Bronchial epithelial cell (primary cell): ENCODE measurements at places on chromosomes 12 and 14.
A peak's percentile ranks its signal among the peaks of the same experiment; 100 is the strongest.

DNA sequence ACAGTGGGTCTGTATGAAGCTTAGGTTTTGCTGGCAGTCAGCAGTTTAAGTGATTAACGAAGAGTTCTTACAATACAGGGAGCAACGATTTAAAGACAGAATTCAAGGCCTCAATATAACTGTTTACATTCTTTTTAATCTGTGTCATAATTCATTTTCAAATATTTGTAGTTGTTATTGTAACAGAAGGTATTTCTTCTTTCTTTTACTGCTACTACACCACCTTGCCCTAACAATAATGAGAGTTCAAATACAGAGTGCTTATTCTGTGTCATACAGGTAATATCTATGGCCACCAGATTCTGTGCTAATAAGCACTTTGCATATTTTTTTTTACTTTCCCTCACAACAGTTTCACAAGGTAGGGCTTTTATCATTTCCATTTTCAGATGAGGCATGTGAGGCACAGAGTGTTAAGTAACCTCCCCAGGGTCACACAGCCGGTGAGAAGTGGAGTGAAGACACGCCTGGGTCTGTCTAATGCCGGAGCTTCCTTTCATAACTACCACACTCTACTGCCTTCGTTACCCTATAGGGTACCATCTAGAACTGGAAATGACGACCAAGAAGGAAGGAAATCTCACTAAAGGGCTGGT, 81.9 kb downstream of the PELI2 start:
- DNase-seq = no peak

DNA sequence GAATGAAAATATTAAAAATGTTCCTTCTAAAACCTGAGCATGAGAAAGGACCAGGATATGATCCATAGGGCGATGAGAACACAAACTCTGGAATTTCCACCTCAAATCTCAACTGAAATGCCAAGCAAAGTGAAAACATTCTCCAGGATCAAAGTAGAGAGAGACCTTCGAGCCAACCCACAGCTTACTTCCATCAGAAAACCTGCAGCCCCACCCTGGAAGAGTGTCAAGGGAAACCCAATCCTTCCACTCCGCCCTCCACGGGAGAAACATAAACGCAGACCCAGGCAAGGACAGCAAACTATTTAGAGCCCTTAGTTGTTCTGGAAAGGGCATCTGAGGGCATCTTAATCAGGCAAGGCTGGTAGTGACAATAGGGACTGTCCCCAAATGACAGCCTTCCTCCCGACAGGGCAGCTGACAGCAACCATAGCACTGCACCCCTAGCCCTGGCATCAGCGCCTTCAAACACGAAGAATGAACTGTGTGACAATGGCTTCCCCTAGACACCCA, 21.8 kb downstream of the SLC15A4 start:
- DNase-seq = peak; percentile 60

DNA sequence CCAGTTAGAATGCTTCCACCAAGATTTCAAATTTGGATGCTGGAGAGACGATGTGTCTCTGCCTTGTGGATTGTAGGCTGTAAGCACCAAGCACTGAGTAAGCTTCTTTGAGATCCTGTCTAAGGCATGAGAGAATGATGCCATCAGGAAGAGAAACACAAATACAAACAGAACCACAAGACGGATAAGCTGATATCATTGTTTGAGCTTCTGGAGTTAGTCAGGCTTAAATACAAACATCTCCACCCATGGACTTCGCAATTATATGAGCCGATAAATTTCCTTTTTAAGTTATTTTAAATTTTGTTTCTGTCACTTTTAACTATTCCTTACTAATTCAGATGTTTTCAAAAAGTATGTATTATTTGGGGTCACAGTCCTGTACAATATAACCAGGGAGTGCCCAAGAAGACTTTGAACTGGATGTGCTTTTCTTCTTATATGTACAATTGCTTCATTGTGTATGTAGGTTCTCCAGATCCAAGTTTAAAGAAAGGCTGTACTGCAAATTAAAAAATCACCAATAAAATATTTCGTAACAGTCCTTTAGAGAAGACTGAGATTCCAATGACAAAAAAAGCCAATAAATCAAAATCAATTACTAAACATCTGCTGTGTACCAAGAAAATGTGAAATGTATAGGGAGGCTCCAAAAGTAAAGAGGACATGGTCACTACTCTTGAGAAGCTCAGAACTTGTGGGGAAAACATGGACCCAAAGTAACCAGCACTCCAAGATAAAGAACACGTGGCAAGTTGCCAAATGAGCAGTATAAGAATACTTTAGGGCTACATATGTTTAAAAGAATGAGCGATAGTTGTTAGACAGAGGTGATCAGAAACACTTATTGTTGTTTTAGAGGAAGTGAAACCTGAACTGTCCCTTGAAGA, 274.1 kb downstream of the ADAMTS20 start:
- DNase-seq = peak; percentile 95

GRCh38 chr12:108565976-108566375, 3.6 kb downstream of the ISCU start:
- DNase-seq = peak; percentile 92

DNA sequence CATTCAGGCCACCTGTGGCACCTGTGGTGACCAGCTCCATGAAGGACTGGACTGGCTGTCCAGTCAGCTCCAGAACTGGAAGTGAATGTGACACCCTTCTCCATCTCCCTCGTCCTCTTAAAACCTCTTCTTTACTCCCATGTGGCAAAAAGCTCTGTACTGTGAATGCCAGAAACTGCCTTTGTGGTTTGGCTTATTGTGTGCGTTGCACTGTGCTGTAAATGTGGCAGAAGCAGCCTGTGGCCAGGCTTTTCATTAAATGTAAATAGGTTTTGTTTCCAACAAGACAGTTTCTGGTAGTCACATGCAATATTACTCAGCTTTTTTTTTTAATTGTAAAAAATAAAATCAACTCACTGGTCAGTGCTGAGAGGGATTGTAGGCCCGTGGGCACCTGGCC, 453.7 kb downstream of the ATP23 start:
- no peak for DNase-seq
